ENCODE measurements at places on chromosomes 16 and 17.

DNA sequence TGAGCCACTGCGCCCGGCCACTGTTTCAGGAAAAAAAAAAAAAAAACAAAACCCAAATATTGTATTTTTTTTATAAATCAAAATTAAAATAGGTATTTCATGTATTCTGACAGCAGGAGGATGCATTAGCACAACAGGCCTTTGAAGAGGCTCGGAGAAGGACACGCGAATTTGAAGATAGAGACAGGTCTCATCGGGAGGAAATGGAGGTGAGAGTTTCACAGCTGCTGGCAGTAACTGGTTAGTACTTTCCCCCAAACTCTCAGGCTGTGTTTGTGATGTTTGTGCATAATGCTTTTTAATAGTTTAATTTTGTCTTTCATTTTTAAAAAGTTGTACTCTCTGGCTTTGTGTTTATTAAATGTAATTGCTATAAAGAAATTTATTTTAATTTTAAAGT, 27.6 kb upstream of the PHAF1 start:
- no peak for DNase-seq

- DNase-seq: no peak
These were observed 1.3 kb upstream of the TNS4 start for GRCh38 chr17:40502716-40503115.

DNA sequence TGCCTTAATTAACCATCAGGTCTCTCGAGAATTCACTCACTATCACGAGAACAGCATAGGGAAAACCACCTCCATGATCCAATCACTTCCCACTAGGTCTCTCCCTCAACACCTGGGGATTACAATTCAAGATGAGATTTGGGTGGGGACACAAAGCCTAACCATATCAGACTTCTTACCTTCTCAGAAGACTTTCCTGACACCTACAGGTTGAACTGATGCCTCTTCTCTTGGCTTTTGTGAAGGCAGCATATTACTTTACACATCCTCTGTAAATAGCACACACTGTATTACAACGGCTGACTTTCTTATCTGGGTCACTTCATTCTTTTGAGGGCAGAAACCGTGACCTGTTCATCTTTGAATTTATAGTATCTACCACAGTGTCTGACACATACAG, 23.6 kb downstream of the BMERB1 start:
- DNase-seq: no peak

DNA sequence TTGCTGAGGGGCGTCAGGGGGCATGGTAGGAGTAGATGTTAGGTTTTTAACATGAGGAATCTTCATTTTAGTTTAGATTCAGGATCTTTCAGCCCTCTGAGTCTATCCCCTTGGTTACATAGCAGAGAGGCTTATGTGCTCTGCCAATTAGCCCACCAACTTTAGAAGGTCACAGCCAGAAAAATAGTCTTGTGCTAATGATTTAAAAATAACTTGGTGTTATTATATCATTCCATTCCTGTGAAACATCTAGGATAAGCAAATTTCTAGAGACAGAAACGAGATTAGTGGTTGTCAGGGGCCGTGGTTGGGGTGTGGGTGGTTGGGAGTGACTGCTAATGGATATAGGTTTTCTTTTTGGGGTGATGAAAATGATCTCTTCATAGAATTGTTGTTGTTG, 183.7 kb downstream of the SNX29 start:
- DNase-seq: no peak

DNA sequence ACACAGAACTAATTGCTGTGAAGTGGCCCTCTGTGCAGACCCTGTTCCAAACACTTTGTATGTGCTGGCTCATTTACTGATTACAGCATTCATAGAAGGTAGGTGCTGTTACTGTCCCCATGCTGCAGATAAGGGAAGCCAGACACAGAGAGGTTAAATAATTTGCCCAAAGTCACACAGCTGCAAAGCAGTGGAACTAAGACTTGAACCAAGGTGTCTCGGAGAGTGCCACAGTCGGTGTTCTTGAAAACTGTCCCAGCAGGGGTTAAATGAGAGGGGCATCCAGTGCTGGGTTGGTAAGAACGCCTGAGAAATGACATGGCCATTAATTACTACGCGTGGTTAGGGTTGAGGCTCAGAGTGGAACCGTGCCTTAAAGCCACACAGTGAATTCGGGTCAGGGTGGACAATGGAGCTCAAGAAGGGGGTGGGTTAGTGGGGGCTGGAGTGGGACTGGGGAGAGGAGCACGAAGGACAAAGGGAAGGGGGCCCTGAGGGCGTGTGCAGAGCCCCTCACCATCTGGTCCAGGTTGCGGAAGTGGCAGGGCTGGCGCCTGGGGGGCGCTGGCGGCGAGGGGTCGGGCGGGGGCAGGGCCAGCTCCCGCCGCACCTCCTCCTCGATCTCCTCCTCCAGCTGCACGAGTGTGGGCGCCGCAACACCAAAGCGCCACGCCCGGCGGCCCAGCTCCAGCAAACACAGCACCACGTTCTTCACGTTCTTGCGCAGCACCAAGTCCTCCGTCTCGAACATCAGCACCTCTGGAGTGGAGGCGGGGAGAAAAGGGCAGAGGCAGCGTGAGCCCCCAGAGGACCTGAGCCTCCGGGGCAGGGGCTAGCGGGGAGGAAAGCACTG, 3.3 kb downstream of the GAS2L2 start:
- DNase-seq: no peak

All from nucleus accumbens (tissue), 56 donors.